ENCODE measurements at places on chromosomes 2 and 18.

DNA sequence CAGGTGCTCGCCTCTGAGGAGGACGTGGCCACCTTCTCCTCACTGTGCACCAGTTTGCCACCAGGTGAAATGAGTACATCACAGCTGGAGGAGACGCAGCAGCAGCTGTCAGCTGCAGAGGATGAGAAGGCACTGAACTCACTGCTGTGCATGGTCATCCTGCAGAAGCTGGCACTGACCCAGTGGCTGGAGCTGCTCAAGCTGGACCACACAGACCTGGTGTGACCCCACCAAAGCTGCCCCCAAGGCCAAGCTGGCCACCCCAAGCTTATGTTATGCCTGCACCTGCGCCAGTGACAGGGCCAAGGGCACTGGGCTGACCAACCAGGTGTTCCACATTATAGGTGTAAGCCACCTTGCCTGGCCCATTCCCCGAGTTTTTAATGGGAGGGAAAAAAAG is 19.3 kb downstream of the CLK1 start:
- DNase-seq = no peak

DNA sequence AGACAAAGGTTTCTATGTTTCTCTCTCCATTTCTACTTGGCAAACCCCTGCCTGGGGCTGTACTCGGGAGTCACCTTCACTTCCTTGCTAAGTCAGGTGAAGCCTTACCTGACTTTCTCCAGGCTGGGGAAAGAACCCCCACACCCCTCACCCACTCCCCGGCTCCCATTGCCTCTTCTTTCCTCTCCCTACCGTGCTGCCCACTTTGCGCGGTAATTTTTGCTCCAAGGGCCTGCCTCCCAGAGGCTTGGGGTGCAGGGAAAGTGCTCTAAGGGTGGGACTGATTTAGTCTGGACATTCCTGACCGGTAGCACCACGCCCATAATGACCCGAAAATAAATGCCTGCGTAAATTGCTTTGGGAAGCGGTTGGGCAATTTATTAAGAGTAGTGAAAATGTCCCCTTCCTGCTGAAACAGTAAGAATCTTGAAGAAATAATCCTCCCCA is 49.1 kb upstream of the ATP6V1B1 start:
- no peak for DNase-seq

DNA sequence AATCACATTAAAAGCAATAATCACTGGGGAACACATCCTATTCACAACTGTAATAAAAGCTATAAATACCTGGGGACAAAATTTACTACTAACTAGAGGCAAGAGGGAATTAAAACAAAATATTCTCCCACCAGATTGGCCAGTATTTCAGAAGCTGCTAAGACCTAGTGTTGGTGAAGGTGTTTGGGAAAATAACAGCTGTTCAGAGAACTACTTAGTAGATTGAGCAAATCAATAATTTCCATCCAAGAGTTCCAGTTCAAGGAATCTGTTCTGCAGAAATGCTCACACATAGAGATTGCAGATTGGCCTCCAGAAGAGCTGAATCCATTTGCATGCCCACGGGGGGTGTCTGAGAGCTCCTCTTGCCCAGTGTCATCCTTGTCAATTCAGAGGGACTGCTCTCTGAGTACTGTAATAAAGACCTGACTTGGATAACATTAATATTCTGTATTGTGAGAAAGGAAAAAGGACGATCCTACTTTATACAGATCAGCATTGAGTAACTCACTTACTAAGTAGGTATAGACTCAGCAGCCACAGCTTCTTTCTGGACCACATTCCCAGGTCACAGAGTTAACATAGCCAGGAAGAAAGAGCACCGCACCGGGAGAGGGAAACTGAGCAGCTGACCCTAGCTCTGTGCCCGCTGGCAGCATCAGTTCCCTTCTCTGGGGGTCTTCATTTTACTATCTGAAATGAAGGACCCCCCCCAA is 5.6 kb downstream of the TUBB6 start:
- DNase-seq = no peak

DNA sequence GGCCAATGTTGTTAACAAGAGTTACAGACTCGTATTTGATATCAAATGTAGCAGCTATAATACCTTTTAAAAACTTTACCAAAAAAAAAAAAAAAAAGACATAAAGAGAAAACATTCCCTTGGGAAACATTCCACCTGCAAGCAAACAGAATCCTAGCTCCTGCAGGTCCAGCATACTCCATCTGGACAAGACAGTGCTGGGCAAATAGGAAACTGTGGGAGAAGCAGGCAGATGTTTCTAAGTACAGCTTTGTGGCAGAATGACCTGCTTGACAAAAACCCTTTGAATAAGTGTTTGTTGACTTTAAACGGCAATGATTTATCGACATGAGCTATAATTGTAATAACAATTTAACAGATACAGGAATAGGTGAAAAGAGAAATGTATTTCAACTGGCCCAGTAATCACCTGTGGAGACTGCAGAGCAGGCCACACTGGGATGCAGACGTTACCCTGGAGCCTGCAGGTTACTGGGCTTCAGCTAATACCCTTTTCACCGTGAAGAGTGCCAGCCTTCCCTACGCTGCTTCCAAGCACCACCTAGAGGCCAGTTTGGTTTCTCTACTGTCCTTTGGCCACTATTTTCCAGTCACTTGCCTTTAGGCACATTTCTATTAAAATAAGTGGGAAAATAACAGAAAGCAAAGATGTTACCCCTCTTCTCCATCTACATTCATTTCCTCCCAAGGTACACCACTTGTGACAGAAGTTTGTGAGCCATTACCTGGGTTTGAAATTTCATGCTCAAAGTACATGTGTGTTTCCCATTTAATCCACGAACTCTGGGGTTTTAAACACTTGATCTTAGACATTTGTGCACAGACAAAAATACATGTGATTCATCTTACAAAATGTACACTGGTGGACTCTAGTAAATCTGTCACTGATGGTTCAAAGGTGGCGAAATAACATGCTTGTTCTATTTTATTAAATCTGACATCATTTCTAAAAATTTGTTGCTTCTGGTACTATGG is 96.9 kb upstream of the ZNF397 start:
- DNase-seq = peak; percentile 45

- DNase-seq = no peak
These were observed 66.7 kb downstream of the RTN4 start for GRCh38 chr2:54983345-54984220.

DNA sequence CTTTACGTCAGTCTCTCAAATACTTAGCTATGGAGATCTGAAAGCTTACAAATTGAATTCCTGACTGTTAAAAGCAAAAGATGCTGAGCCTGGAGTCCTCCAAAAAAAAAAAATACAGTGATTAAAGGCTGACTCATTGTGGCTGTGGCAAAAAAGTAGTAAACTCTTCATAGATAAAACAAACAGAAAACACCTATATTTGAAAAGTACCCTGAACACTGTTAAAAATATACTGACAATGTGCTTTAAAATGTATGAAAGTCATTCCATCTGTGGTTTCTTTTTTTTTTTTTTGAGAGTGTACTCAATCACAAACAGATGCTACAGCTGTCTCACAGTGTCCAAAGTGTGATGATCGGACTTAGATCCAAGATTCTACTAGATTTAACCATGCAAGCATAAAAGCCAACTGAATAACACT is 267.6 kb upstream of the CYP26B1 start:
- no peak for DNase-seq

Measured in stimulated activated CD4-positive, alpha-beta T cell treated with anti-CD3 and anti-CD28 coated beads, Interleukin-4, amount 100 ng/mL, for 24 hours (primary cell).